ENCODE measurements at places on chromosomes 5 and 9.

- no peak for DNase-seq
These were observed 466.4 kb downstream of the ZNF608 start for GRCh38 chr5:124280079-124280478.

GRCh38 chr9:136951541-136952320, at the start of gene LCN12:
Gene LCN12 (plus strand): TSS chr9:136952273. CDS start chr9:136952328, 55 bp downstream.
- DNase-seq: no peak

- peak; percentile 31 for DNase-seq
These were observed 96.1 kb downstream of the MRPL36 start for GRCh38 chr5:1703352-1704050.

GRCh38 chr5:178502401-178503100, 87.6 kb downstream of the COL23A1 start:
- no peak for DNase-seq

GRCh38 chr5:82347201-82347865, 69.2 kb upstream of the RPS23 start:
- DNase-seq: no peak

GRCh38 chr9:129665814-129666520, 520 bp downstream of the PRRX2 start:
- DNase-seq: no peak

GRCh38 chr5:123540534-123540933, 28.6 kb downstream of the CSNK1G3 start:
- no peak for DNase-seq

DNA sequence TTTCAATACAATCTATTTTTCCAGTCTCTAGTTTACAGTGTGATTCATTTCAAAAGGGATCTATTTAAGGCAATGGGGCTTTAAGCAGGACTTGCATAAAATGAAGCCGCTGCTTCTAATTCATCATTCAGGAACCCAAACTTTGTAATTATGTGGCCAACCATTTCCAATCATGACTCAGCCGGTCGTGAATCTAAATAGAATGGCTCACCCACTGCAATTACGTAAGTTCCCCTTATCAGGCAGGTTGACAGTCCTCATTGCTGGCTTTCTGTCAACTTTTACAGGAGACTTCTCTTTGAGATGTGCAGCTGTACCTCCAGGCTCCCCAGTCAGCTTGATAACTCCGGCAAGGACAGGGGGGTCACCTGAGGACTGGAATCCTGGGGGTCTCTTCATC, 152.8 kb upstream of the DAP start:
- peak; percentile 18 for DNase-seq

- peak; percentile 33 for DNase-seq
These were observed 536 bp downstream of the PCDHAC1 start for GRCh38 chr5:140926443-140927227.

DNA sequence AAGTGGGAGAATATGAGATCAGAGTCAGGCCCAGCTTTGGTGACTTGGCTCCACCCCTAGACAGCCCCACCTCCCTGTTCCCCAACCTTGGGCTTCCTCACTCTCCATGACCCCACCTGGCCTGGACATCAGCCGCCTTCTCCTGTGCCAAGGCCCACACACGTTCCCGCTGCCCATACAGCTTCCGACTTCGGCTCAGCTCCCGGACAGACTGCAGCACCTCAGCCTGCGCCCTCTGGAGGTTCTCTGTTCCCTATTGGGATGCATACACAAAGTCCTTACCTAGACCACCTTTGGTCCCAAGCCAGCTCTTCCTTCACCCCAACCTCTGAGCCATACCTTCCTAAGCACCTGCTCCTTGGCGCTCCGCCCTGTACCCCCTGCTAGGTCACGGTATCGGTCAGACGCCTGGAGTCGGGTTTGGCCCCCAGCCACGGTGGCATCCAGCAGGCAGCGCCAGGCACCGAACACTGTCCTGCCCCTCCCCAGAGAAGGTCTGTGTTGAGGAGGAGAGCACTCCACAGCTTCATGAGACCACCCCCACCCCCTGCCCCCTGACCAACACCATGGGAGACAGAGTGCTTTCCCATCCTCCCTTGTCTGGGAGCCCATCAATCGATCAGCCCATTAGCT, 2.0 kb downstream of the FCHSD1 start:
- DNase-seq: no peak

- no peak for DNase-seq
These were observed 71.6 kb upstream of the UNC5A start for GRCh38 chr5:176738637-176739250.

DNA sequence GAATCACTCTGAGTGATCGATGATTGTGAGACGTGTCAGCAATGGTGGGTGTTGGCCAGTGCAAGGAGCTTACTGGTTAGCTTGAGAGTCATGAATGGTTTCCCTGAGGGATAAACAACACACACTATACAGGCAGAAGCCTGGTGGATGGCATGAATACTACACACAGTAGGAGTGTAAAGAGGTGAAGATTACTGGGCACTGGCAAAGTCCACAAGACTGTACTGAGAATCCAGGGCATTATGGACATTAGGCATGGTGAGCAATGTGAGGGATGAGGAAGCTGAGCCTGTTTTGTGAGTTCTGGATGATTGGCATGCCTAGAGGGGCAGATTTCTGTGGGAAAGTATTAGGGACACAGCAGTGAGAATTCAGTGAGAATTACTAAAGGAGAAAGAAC, 71.3 kb downstream of the KDM4C start:
- no peak for DNase-seq

GRCh38 chr5:177474846-177475562, 1.6 kb upstream of the DBN1 start:
- DNase-seq: no peak

DNA sequence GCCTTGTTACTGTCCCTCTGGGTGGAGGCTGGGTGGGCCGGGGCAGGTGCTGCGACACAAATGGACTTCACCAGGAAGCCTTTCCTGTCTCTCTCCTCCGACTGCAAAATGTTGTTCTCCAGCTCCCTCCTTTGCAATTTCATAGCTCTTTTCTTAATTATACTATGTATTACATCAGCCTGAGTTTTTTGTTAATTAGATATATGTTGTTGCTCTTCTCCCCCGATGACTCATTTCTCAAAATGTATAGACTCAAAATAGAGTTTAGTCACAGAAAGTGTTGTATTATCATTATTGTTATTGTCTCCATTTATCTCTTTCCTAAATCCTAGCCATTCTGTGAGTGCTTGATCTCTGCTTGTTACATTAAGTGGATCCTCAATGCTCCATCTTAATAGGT, 122.4 kb upstream of the OSMR start:
- DNase-seq: no peak

GRCh38 chr9:105479846-105480245, 32.0 kb downstream of the FSD1L start:
- DNase-seq: no peak

GRCh38 chr5:136712628-136713027, 347.3 kb upstream of the TRPC7 start:
- no peak for DNase-seq

All from RPMI8226 (cell line).